T-helper 22 cell (primary cell): ENCODE measurements at places on chromosomes 12 and 14.

DNA sequence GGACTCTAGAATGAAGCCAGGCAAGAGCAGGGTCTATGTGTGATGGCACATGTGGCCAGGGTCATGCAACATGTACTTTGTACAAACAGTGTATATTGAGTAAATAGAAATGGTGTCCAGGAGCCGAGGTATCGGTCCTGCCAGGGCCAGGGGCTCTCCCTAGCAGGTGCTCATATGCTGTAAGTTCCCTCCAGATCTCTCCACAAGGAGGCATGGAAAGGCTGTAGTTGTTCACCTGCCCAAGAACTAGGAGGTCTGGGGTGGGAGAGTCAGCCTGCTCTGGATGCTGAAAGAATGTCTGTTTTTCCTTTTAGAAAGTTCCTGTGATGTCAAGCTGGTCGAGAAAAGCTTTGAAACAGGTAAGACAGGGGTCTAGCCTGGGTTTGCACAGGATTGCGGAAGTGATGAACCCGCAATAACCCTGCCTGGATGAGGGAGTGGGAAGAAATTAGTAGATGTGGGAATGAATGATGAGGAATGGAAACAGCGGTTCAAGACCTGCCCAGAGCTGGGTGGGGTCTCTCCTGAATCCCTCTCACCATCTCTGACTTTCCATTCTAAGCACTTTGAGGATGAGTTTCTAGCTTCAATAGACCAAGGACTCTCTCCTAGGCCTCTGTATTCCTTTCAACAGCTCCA lies 39.6 kb downstream of the DAD1 start:
- DNase-seq: no peak

DNA sequence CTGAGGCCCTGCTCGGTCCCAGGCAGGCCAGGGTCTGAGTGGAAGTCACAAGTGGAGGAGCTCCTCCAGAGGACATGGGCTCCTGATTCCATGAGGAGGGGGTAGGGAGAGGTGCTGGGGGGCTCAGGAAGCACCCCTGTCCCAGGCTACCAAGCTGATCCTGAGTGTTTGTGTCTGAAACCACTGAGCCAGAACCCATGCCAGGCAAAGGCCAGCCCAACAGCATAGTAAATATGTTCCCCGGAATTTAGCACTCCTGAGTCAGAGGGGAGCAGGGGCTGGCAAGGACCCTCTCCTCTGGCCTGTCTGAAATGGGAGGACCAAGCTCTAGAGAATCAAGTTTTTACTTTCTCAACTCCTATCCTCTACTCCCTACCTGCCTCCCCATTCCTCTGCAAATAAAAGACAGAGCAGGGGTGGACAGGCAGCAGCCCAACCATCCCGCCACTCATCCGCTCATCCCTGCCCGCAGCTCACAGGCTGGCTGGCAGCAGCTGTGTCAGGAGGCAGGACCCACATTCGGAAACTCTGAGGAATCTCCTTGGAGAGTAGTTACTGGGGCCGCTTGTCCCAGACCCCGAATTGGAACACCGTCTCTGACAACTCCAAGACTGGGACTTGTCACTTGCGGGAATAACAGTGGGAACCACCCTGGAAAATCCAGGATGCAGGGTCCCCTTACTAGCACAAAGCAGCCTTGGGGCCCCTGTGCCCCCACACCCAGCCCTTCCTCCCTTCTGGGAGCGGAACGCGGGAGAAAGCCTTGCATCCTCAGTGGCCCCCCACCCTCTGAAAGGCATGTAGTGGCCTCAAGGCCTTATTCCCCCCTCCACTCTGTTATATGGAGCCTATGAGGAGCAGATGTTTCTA lies 102.5 kb downstream of the ZFP36L1 start:
- DNase-seq: no peak

GRCh38 chr12:106764220-106764619 lies 10.3 kb upstream of the RIC8B start:
- no peak for DNase-seq

DNA sequence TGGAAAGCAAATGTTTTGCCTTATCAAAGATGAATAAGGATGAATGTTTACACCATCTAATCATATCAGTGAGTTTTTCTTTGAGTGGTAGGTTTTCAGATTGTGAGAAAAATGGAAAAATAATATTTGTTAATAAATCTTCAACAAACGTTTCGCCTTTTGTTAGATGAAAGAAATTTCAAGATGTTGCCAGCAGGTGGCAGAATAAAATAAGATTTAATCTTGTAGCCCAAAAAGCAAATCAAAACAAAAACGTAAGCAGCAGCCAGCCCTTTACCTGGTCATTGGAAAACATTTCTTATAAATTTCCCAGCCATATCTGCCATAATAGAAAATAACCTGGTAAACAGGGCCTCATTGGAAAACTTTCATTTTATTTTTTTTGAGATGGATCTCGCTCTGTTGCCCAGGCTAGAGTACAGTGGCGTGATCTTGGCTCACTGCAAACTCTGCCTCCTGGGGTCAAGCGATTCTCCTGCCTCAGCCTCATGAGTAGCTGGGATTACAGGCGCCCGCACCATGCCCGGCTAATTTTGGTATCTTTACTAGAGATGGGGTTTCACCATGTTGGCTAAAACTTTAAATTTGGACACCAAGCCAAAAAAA lies 15.4 kb upstream of the TMEM120B start:
- no peak for DNase-seq

DNA sequence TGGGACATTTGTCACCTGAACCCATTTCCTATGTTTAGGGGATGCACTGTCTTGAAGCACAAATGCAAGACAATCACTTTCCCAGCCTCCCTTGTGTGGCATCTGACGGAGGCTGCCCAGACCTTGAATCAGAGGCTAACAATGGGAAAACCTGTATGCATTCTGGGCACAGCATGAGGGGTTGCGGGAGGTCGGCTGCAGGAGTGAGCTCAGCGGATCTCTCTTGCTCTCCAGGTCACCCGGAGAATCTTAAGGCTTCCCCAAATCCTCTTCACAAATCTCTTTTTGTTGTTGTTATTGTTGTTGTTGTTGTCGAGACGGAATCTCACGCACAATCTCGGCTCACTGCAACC lies 15.3 kb downstream of the NFKBIA start:
- no peak for DNase-seq

DNA sequence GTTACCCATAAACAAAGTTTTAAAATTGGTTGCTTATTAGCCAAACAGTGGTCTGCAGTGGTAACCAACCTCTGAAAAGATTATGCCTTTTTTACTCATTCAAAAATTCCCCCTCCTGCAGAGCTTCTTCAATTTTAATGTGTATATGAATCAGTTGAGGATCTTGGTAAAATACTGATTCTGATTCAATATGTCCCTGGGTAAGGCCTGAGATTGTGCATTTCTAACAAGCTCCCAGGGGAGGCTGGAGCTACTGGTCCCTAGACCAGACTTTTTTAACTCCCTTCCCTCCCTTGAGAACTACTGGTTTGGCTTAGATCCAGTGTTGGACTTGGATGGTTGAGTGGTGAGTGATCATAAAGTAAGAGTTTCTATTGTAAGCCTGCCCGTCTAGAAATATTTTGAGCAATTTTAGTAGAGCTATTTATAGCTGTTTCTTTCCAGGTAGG lies 90.2 kb downstream of the FUT8 start:
- DNase-seq: no peak

- no peak for DNase-seq
Measured at GRCh38 chr14:68616221-68616902, 176.5 kb downstream of the ZFP36L1 start.

- DNase-seq: no peak
Measured at GRCh38 chr12:114218136-114218535, 187.8 kb downstream of the TBX5 start.

DNA sequence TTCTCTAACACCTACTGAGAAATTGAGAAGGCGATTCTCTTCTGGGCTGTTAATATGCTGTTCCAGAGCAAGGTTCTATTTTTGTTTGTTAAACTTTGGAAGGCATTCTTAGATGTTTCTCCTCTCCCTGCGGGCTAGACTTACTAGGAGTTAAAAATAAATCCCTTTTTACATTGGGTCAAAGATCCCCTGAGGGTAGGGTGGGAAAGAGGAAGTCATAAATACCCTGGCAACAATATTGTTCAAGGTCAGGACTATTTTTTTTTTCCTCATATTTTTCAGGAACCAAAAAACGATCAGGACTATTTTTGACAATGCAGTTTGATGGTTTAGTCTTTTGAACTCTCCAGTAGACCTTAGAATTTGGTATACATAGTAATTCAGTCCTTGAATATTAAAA lies 12.0 kb upstream of the SLC2A14 start:
- DNase-seq: no peak

GRCh38 chr12:21941506-21942376 lies 515 bp upstream of the ABCC9 start:
- no peak for DNase-seq

GRCh38 chr12:92418381-92418780 lies 272.7 kb upstream of the BTG1 start:
- no peak for DNase-seq

DNA sequence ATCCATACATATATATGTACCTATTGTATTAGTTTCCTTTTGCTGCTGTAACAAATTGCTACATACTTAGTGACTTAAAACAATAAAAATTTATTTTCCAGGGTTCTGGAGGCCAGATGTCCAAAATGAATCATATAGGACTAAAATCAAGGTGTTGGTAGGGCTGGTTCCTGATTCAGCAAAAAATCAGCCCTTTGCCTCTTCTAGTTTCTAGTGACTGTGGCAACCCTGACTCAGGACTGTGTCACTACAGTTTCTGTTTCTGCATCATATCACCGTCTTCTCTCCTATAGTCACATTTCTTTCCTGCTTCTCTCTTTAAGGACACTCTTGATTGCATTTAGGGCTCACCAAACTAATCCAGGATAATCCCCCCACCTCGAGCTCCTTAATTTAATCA lies 386.3 kb upstream of the TBX3 start:
- no peak for DNase-seq

- no peak for DNase-seq
Measured at GRCh38 chr12:18492372-18493025, 231.2 kb downstream of the PIK3C2G start.
